ENCODE measurements at places on chromosomes 12 and 14.
A peak's percentile ranks its signal among the peaks of the same experiment; 100 is the strongest.

GRCh38 chr12:32115404-32116104, 8.9 kb downstream of the BICD1 start:
- DNase-seq: peak; percentile 97

DNA sequence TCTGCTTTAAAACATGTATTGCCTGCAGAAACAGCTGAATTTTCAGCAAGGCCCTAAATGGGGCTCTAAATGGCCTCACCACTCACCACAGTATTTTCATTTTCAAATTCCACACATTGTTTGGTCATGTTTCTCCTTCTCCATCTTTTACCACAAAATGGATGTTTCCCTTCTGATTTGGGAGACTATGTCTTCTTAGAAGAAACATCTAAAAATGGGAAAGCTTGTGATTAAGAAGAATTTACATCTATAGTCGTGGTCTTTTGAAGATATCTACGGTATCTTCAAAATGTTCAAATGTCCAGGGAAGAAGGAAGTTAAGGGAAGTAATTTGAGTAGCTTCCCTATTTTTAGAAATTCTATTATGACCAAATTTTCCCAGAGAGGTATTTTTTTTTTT, 20.7 kb upstream of the TUBA1C start:
- DNase-seq: peak; percentile 73

DNA sequence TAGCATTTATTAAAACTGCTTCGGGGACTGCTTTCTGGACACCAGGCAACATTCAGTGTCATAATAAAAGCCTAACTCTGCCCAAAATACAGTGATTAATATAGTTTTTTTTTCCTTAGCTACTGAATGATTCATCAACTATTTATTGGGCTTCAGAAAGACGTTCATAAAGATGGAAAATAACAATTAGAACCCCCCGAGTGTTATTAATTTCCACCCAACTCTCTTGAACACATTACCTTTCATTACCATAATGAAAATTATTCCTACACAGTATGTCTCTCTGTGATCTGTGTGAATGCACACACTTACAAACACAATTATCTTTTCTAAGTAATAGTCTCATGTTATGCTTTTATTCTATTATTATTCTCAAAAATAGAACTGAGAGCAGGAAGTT, 473.0 kb downstream of the ADAMTS20 start:
- no peak for DNase-seq

DNA sequence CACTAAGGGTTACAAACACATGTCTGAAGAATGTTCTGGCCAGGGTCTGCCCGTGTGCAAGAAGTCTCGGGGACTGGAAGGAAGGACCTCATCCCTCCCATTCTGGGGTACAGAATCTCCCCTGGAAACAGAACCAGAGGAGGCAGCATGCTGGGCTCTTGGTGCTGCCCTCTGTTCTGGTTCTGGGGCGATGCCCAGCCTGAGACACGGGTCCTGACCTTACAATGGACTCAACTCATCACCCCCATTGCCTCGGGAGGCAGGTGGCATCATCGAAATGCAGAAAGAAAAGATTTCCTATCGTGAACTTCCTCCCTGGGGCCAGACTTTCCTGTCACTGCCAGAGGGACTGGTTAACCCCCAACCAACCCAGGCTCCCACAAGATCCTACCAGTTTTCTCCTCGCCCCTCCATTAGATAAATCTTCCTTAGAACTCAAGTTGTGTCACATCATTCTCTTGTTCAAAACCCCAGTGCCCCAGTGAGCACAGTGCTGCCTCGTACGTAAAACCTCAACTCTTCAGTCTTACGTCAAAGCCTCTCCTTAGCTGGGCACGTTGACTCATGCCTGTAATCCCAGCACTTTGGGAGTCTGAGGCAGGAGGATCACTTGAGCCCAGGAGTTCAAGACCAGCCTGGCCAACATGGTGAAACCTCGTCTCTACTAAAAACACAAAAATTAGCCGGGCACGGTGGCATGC, 52.1 kb downstream of the PSMA6 start:
- DNase-seq: no peak

GRCh38 chr14:90499908-90500664, 103.3 kb downstream of the CALM1 start:
- no peak for DNase-seq

DNA sequence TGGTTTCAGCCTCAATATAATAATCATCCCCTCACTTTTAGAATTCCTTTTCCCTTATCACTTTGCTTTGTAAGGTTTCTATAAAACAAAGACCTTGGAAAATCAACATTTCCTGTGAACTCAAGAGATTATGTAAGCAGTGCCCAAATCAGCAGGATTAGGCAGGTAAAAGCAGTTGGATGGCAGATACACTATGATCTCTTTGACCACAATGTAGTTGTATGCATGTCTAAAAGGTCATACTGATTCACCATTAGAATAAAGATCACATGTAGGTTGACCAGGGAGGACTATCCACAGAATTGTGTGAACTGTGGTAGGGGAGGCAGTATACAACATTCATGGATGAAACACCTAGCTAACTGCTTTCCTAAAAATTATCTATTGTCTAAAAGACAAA, 57.5 kb downstream of the DENND5B start:
- DNase-seq: no peak

- DNase-seq: no peak
Observed at GRCh38 chr12:75571656-75572205, 60.3 kb upstream of the KRR1 start.

- DNase-seq: no peak
Observed at GRCh38 chr14:35333264-35333730, 41.1 kb downstream of the PSMA6 start.

- DNase-seq: no peak
Observed at GRCh38 chr12:86623267-86623666, 367.1 kb upstream of the MGAT4C start.

DNA sequence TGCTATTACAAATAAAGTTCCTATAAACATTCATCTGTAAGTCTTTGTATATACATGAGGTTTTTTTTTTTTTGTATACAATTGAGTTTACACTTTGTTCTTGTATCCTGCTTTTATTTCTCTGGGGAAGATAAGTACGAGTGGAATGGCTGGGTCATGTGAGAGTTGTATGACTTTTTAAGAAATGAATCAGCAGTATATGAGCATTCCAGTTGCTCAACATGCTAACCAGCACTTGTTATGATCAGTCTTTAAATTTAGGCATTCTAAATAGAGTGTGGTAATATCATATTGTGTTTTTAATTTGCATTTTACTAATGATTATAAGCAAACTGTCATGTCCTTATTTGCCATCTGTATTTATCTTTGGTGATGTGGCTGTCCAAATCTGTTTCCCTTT, 44.7 kb upstream of the AMIGO2 start:
- DNase-seq: no peak

- no peak for DNase-seq
Observed at GRCh38 chr14:73457041-73457923, 1.1 kb downstream of the NUMB start.

- DNase-seq: no peak
Observed at GRCh38 chr14:22338917-22339715, 249.9 kb downstream of the DAD1 start.

GRCh38 chr12:15608406-15608805, 180.8 kb downstream of the EPS8 start:
- DNase-seq: no peak

GRCh38 chr12:49357103-49357678, 10.1 kb upstream of the SPATS2 start:
- DNase-seq: no peak

GRCh38 chr12:79514730-79515529, 175.8 kb downstream of the PAWR start:
- no peak for DNase-seq

DNA sequence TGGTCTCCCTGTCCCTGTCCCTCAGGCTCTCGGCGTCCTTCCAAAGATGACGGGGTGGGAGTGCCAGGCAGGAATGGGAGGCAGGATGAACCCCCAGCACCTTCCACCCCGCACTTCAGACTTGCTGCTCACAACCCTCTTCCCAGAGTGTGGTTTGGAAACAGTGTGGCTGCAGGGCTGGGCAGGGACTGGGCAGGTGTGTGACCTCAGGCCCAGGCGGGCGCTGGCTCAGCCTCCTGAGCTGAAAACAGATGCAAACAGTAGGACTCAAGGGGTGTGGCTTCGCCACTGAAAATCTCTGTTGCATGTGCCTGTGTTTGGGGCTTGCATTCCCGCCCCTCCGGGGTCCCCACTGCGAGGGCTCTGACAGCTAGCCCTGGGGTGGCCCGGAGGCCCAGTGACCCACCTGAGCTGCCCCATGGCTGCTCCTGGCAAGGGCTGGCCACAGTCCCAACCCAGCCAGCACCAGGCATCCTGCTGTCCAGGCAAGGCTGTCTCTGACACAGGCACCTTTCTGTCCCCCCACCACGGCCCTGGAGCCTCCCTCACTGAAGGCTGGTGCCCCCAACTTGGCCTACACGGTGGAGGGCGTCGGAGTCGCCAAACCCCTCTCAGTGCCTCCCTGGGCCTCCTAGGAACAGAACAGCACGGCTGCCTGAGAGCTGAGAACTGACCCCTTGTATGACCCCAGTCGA, 46.1 kb downstream of the BEGAIN start:
- no peak for DNase-seq

- no peak for DNase-seq
Observed at GRCh38 chr12:7694556-7695236, 879 bp downstream of the GDF3 start.

DNA sequence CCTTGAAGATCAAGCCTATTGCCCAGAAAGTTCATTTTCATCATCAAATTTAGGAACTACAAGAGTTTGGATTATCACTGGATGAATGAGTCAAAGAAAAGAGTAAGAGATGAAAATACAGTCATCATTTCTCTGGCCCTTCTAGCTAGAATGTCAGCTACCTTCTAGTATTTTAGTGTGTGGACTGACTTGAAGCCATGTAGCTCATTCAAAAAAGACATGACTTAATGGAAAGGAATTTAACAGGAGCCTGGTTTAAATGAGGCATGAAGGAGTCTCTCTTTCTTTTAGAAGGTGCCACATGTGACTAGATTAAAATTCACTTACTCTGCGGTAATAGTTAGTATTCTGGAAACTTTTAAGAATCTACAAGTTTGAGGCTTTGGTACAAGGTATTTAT, 7.1 kb downstream of the PTHLH start:
- DNase-seq: no peak

DNA sequence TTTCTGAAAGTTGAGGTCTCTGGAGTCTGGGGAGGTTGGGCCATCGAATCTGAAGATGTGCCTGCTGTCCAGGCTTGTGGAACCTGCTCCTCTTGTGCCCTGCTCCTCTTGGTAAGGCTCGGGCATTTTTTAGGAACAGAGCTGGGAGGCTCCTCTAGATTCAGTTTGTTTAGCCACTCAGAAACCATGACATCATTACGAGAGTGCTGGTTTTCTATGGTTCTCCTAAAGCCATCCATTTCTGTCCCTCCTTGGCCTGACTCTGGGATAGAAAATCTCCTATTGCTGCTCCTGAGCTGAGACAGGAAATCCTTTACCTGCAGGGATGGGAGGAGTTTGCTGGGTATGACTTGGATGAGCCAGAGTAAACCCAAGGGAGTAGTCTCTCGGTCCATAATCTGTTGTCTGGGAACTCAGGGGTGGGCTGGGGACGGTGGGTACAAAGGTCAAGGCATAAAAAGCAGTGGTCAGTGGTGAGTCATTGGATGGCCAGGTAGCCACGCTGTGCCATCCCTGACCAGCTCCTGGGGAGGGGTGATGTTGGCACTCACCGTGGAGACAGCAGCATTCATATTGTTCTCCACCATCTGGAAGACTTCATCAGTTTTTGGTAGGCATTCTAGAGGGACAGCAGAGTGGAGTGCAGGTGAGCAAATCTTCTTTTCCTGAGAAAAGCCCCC, 2.4 kb upstream of the ADCY4 start:
- DNase-seq: no peak

DNA sequence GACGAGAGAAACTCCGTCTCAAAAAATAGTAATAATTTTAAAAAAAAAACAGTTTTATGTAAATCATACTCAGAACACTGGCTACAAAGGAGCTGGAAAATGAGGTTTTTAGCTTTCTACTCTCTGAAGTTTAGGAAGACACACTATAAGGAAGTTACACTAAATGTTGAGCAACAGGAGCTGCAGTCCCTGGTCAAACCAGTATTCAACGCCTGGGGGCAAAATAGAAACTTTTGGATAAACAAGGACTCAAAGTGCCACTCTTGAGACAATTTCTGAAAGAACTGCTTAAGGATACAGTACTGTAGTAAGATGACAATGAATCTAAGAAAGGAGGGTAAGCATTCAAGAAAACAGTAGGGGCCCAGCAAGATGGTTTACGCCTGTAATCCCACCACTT, 29.3 kb downstream of the ACTR6 start:
- DNase-seq: no peak

DNA sequence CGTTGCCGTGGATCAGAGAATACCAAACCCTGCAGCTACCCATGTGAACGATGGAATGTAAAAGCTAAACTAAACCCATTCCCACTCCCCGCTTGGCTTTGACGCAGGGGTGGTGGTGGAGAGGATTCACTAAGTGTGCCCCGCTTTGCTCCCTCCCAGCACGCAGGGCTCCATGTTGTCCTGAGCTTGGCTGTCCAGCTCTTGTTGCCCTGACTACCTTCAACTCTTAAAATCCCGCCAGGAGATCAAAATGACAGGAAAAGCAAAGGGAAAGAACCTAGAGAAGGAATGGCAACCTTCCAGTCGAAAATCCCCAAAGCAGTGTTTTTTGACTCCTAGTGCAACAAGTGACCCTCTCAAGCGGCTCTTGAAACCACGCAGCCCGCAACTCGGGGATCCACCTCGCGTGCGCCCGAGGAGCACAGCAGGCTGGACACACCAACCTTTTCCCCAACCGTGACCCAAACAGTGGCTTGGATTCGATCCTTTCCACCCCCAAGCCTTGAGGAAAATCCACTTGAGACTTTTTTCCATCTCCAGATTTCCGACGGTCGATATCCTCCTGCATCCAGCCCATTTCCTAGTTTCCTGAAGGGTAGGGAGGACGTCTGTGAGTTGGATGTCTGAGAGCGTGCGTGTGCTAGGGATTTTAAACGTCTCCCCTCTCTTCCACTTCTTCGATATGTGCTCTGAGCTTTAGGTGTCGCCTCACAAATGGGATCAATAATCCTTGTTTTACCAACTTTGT, 1.4 kb downstream of the SYT10 start:
- no peak for DNase-seq

DNA sequence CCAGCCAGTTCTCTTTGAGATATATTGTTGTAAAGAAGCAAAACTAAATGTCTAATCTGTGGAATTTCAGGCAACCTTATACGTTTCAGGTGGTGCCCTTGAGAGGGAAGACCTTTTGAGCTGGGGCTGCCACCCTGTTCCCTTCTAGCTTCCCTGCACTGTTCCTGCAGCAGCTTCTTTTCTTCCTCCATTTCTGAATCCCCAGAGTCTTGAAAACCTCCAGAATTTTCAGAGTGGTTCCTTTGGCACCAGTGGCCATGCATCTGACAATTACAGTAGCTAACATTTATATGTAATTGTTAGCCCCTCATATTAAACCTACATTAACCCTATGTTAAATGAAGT, 271.3 kb downstream of the ZFP36L1 start:
- DNase-seq: no peak

DNA sequence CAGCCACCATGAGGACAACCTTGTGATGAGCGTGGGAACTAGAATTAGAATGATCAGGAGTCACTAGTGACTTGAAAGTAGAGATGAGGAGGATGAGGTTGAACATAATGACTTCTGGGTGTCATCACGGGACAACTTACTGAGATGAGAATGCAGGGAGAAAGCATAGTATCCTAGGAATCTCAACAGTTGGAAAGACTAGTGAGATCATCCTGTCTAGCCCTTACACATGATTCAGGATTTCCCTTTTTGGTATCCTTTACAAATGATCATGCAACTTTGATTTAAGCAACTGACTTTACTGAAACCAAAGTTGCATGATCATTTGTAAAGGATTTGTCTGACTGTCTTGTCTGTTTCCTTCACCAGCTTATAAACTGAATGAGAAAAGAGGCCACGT, 51.8 kb upstream of the HIF1A start:
- DNase-seq: peak; percentile 66
